ENCODE measurements at places on chromosomes 1 and 21.

DNA sequence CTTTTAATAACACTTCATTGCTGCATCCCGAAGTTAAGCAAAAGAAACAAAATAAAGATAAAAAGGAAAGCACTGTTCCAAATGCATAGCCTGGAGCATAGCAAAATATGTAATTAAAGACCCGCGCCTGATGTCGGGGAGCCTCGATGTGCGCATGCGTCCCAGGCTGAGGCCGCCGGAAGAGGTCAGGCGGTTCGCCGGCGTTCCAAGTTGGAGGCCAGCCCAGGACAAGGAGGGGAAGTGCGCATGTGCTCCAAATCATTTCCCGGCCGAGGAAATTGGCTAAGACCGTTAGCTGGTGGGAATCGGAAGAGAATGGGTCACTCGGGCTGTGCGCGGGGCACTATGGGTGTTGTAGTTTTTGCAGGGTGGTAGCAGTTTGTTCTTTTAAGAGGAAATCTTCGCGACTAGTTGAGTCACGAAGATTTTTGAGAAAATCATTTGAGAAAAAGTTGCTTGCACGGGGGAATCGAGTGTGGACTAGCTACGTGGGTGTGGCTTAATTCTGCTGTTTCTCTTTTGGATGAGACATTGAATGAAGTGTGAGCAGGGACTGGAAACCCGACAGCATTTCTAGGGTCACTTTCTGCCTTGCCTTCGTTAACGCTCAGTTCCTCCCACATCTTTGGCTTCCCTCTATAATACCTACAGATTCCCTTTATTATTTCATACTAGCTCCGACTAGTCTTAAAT lies 31.0 kb upstream of the CD1D start:
- DNase-seq: peak; percentile 98

DNA sequence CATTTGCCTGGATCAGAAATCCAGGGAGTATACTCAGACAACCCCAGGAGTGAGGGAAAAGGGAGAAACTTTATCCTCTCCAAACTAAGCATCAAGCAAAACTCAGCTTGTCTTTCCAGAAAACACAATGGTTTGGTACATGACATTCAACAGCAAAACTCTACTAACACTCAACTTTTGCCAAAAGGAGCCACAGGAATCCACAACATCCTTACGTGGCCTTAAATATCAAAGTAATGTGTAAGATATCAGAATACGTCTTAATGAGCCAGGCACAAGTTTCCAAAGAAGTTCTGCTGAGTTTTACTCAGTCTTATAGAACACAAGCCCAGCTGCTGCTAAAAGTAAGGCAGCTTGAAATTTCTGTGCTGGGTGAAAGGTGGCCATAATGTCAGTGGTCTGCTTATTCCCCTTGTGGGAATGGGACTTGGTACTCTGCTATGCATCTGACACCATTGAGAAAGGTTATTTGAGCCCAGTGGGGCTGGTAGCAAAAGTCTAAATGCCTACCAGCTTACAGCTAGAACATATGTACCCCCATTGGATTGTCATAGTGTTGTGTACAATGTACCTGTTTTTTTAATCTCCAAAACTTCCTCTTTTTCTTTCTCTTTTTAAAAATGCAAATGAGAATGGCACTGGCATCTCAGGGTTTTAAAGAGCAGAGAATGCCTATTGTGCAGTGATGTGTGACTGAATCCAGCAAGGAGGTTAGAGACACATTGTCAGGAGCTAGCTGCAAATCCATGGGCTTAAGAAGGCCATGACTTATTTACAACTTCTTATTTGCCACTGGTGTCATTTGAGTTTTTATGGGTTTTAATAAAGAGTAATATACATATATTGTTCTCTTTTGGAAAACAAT lies 62.0 kb upstream of the ST6GALNAC3 start:
- DNase-seq: no peak

GRCh38 chr1:11707621-11708276 lies 16.2 kb downstream of the DRAXIN start:
- DNase-seq: no peak

- peak; percentile 84 for DNase-seq
Observed at GRCh38 chr21:41361786-41362604, at the start of gene MX2. TSS of gene MX2 (plus strand) at chr21:41362027. CDS start at chr21:41376907, 14,880 bp downstream.

All from umbilical cord (tissue), 2 donors.